Occipital lobe (tissue), 3 donors: ENCODE measurements at places on chromosomes 13 and 19.

DNA sequence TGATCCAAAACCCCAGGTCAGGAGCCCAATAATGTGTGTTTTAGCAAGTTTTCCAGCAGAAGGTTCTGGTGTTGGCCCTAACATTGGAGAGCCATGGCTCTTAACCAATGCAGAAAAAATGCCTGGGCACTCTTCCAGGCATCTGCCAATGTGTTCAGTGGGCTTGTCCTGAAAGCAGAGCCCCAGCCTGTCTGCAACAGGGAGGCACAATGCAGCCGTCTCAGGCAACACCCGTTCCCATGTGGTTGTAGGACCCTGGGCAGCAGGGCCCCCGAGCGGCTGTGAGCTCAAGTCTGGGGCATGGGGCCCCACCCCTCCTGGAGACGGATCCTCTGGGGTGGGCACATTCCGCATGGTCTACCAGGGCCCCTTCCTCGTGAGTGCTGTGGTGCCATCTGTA is 58.1 kb upstream of the SIAH3 start:
- DNase-seq = no peak

GRCh38 chr13:48853728-48854102 is 122.0 kb upstream of the FNDC3A start:
- DNase-seq = no peak

GRCh38 chr13:21458451-21458812 is 671 bp downstream of the ZDHHC20 start:
- DNase-seq = no peak

DNA sequence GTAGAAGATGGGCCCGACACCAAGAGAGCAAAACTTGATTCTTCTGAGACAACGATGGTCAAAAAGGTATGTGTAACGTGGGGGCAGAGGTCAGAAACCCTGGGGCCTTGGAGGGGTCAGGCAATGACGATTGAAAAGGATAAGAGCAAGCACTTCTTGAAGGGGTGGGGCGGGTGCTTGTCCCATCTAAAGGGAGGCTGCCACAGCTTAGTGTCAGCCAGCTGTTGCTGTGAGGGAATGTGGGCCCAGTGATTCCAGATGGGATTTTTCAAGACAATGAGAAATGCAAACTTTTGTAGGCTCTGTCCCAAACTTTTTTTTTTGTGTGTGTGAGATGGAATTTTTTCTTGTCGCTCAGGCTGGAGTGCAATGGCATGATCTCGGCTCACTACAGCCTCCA is 24.5 kb downstream of the SAE1 start:
- DNase-seq = no peak

GRCh38 chr13:43648733-43649132 is 138.0 kb downstream of the ENOX1 start:
- DNase-seq = no peak

DNA sequence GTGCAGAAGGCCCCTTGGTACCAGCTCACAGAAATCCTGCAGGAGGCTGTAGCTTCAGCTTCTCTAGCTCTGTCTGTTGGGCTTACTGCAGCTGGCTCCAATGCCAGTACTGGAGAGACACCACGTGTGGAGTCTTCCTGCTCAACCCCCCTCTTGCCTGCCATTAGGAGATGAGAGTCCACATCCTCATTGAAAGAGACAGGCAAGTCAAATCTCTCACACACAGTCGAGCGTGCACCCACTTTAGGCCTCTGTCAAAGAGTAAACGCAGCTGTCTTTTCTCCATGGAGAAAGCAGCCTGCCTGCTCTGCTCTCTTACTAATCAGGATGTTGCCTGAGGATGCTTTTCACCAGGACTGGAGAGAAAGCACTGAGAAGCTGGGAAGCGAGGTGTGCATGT is 523.0 kb upstream of the NBEA start:
- DNase-seq = peak; percentile 18

DNA sequence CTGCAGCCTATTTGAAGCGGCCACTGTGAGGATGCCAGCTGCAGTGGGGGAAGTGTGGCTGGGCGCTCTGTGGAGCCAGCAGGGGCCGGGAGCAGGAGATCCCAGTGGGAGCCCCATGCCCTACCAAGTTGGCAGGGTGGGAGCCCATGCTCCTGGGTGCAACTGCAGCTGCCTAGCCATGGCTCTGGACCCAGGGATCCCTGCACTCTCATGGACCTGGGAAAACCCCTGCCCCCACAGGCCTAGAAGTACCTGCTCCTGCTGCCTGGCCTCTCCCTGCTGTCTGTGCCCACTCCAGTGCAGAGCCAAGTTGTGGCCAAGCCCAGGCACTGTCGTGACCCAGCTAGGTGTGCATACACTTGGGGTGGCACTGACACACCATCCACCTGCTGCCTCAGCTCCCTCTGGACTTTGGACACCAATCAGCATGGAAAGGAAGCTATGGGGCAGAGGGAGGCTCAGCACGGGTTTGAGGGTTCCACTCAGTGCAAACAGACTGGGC is 20.9 kb downstream of the LIG4 start:
- DNase-seq = no peak

DNA sequence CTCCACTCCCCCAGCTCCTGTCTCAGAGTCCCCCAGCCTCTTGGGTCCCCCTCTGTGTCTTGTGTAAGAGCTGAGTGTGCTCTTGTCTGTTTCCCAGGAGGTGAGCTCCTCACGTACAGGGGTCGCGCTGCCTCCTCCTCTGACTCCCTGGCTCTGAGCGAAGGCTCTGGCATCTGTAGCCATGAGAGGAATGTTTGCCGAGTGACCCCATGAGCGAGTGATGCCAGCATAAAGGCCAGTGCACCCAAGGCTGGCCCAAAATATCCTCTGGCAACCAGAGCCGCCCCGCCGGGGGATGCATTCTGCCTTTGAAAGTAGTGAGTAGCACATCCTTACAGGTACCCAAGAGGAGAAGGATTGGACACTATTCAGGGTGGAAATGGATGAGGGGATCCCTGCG is 26.2 kb upstream of the C19orf12 start:
- no peak for DNase-seq

GRCh38 chr13:46688306-46688705 is 108.7 kb downstream of the ESD start:
- DNase-seq = no peak

DNA sequence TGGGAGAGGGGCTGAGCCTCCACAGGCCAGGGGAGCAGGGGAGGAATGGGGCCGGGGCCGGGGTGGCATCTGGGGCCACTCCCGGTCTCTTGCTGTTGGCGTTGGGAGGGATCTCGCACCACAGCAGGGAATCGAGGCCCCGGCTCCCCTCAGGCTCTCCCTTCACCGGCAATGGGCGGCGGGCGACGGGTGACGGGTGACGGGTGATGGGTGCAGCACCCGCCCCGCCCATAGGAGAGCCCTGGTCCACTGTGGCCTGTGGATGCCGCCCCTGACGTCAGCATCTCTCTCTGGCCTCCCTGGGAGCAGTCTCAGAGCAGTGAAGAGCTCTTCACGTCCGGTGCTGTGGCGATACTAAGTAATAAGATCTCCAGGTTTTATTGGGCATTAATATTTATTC is 133.6 kb downstream of the KDM4B start:
- DNase-seq = no peak

GRCh38 chr19:12064590-12065538 is at the start of gene ZNF844:
Gene ZNF844 (plus strand): TSS chr19:12064731. CDS start chr19:12064874, 143 bp downstream.
- DNase-seq = peak; percentile 93

DNA sequence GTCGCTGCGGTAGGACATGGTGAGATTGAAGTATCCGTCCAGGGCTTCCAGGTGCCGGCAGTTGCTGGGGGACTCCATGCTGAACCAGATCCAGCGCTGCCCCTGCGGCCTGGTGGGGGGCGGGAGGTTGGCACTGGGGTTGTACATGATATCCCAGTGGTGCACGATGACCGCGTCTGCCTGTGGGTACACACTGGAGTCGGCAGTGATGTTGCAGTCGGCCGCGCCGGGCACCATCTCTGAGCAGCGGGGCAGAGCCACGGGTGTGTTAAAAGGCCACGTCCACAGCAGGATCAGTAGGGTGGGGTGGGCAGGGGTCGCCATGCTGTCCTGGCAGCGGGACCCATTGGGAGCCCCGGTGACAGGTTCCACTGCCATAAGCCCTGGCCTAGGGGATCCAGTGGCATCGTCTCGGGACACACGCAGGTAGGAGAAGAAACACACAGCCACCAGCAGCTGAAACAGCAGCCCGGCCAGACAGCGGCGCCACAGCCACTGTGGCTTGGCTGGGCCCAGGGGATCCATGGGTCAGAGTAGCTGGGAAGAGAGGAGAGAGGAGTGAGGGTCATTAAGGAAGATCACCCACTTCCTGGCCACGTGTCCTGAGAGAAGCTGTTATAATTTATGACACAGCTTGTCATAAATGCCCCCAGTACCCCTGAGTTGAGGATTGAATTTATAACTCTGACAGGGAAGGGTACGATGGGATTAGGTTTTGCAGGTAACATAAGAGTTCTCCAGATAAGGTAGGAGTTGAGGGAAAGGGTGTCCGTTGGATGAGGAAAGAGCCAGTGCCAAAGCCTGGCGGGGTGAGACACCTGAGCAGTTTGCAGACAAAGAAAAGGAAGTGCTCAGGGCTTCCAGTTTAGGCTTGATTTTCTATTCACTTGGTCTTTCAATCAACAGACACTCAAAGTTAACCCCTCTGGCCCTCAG is 2.9 kb downstream of the FUT5 start:
- no peak for DNase-seq

DNA sequence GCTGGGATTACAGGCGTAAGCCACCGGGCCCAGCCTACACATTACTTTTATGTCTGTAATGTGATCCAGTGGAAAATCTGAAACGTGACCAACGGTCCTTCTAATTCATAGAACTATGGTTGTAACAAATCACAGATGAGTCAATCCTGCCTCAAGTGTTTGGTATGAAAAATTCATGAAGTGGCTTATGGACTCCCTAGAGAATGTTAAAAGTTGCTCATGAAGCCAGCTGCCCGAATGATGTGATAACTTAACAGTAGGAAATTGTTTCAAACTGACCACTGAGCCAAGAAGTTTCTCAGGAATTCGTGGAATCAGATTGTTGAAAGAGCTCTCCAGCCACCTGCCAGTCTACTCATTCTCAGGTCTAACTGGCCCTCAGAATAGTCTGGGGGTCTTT is 59.4 kb upstream of the FARP1 start:
- no peak for DNase-seq

GRCh38 chr13:113317031-113317430 is 20.0 kb downstream of the LAMP1 start:
- no peak for DNase-seq

DNA sequence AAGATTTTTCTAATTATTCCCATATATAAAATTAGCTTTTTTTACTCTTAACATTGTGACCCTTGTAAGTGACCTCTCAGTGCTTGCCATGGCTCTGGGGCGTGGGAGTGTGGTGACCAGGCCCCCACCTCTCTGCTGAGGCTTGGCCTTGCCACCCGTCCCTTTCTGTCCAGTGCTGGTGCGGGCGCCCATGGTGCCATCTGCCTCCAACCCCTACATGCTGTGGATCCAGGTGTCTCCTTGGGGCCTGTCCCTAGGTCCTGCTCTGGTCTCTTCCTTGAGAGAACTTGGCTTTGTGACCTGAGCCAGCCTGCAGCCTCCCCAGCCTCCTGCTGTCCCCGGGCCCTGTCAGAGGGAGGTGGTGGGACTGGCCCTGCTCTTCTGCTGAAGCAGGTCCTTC is 27.4 kb downstream of the TFDP1 start:
- no peak for DNase-seq
